ENCODE measurements at places on chromosomes 4 and X.
A peak's percentile ranks its signal among the peaks of the same experiment; 100 is the strongest.

- DNase-seq = no peak
Measured at GRCh38 chr4:40335525-40335894, 377 bp downstream of the CHRNA9 start.

DNA sequence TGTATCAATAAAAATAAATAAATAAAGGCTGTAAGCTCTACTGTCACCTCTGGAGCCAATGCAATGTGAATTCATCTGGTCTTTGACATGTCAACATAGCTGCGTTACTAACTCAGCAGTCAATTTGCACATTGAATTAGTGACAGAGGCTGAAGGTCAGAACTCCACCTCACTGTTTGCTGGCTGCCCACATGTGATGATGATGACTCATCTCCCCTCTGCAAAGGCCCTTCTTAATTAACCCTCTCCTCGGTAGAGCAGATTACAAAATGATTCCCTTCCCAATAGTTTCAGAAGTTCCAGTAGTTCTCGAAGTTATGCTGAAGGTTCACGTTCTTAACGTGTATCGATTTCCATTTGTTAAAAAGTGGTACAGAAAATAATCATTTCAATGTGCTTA is 1626.0 kb upstream of the TENM3 start:
- DNase-seq = no peak

DNA sequence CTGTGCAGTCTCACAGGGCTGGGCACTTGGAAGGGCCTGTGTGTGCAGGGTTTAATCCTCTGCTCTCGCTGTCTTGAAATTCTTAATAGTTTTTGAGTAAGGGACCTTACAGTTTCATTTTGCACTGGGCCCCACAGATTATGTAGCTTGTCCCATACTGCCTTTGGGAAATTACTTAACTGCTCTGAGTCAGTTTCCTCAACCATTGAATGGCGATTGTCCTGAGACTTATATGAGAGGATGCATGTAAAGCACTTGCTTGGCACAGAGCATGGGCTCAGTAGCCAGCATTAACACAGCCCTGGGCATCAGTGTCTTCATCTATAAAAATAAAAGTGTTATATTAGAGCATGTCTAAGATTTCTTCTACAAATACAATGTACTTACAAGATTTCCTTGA is 55.8 kb downstream of the CLCN5 start:
- DNase-seq = no peak

GRCh38 chrX:1453395-1453783 is 680 bp upstream of the ASMTL start:
- peak; percentile 72 for DNase-seq

DNA sequence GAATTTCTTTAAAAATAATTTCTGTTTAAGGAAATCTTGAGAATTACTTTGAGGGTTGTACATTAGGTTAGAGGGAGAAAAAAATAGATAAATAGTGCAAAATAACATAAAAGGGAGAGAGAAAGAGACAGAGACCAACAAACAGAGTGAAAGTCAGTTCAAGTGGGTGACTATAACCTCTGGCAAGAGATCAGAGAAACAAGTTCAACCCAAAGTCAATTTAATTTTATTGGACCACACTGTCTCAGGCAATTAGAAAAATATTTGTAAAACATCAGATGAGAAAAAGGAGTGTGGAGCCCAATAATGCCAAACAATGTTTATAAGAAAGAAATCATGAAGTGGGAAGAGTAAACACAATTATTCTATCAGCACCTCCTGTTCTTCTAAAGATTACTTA is 143.5 kb upstream of the GYPA start:
- no peak for DNase-seq

DNA sequence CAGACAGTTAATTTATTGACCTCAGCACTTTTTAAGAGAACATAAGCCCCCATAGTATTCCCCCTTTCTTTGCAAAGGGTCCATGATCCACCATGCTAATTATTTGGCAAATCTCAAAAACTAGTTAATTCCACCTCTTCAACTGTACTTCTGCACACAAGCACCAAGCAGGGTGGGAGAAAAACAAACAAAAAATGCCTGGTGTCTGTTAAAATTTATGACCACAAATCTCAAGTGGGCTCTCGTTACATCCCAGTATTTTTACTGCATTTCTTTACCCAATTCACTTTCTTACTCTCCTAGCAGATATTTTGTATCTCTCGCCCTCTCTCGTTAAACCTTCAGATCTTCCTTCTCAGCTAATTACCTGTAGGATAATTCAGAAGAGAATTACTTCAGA is 6.1 kb downstream of the ARSJ start:
- no peak for DNase-seq

GRCh38 chr4:81465406-81466340 is 6.0 kb downstream of the RASGEF1B start:
- no peak for DNase-seq

- DNase-seq = no peak
Measured at GRCh38 chr4:68288393-68288740, 42.9 kb upstream of the TMPRSS11B start.

DNA sequence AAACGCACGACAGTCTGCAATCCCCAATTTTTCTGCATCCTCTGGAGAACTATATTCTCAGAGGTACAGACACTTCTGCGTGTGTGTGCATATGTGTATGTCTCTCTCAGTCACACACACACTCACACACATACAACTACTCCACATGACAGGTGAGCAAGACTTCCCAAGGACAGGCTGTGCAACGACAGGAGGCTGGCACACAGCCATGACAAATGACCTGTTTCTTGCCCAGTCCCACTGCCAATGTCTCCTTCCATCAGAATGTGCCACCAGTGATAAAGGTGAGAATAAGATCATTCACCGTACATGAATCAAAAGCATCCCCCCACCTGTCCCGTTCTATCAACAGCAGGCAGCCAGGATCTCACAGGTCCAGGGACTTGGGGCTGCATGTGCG is 52.4 kb downstream of the PPP2R2C start:
- DNase-seq = no peak

GRCh38 chrX:130444641-130445336 is 43.0 kb downstream of the RBMX2 start:
- no peak for DNase-seq

DNA sequence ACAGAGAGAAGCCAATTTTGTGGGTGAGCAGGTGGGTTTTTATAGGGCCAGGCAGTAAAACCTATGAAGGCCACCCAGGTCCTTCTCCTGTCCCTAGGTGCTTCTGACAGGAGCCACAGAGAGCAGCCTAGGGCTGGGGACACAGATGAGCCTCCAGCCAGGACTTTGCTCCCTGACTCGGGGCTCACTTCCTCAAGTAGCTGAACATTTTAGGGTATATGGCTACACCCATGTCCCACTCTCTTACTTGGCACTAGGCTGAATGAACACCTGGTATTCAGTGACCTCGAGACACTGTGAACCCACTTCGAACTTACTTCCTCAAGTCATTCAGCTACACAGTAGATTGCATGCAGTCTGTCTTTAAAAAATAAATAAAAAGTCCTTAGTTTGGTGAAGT is 217.3 kb downstream of the MID1IP1 start:
- no peak for DNase-seq

GRCh38 chr4:55675196-55675793 is 39.2 kb upstream of the NMU start:
- no peak for DNase-seq

DNA sequence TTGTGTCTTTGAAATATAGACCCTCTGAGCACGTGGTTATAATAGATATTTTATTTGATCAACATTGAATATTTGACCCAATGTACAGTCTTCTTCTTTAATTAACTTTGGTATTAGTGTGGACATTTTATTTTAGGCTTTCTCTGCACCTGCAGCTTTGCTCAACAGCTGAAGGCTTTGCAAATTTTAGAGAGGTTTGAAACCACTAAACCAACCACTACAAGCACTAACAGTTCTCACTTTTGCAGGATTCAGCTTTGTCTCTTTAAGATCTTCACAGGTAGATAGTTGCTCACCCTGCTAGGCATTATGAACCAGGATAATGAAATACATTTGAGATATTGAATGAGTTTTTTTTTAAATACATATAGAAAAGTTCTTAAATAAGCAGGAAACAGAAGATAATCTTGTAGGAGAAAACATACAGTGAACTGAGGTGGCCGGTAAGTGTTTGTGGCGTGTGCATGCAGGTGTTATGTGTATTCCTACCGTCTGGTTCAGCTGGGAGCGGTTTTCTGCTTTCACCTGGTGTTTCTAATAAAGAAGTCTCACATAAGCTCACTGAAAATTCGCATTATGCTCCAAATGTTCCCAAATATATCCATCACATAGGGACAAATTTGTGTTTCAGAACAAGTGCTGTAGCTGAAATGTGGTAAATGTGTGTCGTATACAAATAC is 1508.3 kb upstream of the TENM3 start:
- no peak for DNase-seq

DNA sequence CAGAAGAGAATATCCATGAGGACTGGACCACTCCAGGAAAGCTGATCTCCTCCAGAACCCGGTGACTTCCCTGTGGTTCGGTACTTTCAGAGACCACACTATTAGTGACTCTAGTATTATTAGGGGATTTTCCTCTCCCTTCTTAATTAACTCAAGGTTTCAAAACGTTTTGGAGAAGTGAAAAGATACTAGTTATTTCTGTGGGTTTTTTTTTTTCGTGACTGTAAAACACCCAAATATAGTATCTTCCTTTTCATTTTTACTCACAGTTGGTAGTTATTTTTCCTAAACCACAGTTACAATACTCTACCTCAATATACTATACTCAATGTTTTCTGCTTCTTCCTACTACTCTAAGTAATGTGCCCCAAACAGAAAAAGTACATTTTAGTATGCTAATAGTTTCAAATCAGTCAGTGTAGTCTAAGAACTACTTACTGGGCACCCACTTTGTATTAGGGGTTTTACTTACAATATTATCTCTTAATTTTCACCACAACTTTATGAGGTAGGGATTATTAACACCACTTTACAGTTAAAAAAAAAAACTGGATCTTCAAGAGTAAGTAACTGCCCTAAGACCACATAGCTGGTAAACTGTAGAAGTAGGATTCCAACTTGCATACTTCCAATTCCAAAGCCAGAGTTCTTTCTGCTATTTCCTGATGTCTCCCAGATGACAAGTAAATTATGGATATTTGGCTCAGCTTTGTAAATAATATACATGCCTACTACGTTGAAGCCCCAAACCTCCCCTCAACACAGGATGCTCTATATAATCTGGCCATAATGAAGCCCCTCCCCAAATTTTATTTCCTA is 45.0 kb downstream of the SLC9A7 start:
- no peak for DNase-seq

GRCh38 chr4:155687380-155687982 is 20.8 kb downstream of the GUCY1A1 start:
- DNase-seq = no peak

DNA sequence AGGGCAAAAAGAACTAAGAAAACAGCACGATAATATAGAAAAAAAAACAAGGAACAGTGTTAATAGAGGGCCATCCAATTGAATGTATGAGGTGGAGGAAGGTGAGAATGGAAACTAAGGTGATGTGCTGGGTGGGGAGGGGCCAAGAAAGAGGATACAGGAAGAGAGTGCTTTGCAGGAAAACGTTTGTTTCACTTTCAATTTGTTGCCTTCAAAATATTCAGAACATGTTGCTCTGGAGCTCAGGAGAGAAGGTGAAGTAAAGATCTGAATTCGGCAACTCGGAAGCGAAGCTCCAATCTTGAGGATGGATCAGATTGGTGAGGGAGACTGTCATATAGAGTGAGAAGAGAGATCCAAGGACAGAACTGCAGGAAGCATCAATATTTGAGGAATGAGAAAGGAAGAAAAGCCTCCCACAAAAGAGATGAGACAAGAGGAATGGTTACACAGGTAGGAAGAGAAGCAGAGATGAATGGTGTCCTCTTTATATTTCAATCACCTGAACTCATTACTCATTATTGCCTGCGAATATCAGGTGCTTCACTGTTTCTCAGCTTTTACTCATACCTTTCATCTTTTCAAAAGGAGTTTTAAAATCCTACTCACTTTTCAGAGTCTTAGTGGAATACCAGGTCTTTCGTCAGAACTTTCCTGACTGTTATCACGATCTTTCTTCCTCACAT is 14.7 kb upstream of the SEC24D start:
- peak; percentile 18 for DNase-seq
